ENCODE measurements at places on chromosomes 11 and 22.

DNA sequence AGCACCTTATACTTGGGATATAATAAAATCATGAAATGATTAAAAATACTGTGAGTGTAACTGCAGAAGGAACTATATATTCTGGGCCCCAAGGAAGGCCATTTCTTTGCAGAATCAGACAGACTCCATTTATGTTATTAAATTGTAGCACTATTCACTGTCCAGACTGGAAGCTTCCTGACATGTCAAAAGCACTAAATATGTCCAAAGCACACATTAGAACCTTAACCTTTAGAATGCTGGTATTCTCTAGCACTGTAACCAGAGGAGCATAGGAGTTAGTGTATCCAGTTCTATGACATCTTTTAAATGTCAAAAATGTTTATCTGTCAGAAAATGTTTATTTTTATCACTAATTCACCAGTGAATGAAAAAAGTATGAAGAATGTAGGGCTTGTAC is 246.9 kb downstream of the CADM1 start:
- no peak for DNase-seq

- DNase-seq, result no peak
These were observed 722.9 kb upstream of the RAG2 start for GRCh38 chr11:37320921-37321320.

GRCh38 chr22:42643634-42644421 is 3.4 kb upstream of the ATP5MGL start:
- no peak for DNase-seq

- DNase-seq, result no peak
These were observed 6.1 kb downstream of the CXCR5 start for GRCh38 chr11:118889797-118890196.

GRCh38 chr11:117643606-117644300 is 153.3 kb downstream of the DSCAML1 start:
- no peak for DNase-seq

DNA sequence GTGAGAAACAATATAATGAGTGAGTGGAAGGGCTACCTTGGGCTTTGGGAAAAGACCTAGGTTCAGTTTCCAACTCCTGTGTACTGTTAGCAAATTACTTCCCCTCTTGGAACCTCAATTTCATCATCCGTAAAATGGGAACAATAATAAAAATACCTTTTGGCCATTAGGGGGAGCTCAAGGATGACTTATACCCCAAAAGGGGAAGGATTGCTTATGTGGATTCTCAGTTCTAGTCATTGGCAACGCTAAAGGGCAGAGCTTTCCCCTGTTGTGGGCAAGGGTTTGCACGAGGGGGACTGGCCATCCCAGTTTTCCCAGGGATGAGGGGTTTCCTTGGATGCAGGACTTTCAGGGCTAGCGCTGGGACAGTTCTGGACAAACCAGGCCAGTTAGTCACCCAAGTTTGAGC is 3.1 kb upstream of the COMMD9 start:
- no peak for DNase-seq

DNA sequence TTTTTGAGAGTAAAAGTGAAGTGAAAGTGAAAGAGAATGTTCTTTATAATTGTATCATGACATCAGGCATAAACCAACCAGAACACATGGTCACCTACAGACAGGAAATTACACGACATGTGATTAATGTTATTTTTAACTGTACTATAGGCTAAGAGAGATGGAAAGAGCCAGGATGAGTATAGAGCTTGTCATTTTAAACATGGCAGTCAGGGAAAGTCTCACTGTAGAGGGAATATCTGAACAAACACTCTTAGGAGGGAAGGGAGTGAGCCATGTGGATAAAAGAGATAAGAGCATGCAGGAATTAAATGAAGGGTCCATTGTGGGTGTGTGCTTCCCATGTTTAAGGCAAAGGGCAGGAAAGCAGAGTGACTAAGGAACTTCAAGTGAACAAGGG is 599.1 kb upstream of the FAT3 start:
- DNase-seq, result no peak

- no peak for DNase-seq
These were observed 134.6 kb downstream of the ST3GAL4 start for GRCh38 chr11:126489836-126490660.

Measured in stimulated activated naive CD4-positive, alpha-beta T cell treated with Interleukin-2 at 50 U/mL for 16 hours (primary cell).